Dermis blood vessel endothelial cell (primary cell): ENCODE measurements at places on chromosomes 13 and 19. TPM values are rescaled to one million over a fixed set of nuclear protein-coding genes. Genes with fewer than 3 reads are reported as not detected.

DNA sequence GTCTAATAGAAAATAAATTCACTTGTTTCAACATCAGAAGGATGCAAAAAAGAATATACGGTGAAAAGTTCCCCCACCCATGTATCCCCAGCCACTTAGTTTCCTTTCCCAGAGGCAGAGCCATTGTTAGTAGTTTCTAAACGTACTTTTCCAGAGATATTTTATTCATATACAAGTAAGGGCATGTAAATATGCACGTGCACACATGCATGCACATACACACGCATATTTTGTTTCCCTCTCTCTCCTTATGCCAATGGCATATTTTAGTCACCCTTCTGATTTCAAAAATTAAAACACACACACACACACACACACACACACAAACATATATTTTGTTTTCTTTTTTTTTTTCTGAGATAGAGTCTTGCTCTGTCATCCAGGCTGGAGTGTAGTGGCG is 147.4 kb downstream of the PDS5B start:
- DNase-seq, result no peak

- DNase-seq, result no peak
Measured at GRCh38 chr19:45800070-45800553, 7.5 kb upstream of the DMWD start.

DNA sequence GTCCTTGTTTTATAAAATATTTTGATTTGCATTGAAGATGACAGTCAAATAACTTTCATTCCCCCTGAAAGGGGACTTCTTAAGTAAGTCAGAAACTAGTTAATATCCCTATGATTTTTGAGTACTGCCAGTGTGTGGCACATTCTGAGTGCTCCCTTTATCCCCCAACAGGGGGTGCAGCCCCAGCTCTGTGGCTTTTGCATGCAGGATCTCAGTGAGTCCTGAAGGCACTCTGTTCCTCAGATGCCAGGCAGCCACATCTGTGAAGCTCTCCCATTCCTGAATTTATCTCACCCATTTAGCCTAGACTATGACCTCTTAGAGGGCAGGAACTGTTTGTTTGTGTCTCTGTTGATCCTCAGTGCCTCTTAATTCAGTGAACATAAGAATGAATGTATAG is 123.1 kb downstream of the CDK8 start:
- peak; percentile 25 for DNase-seq

DNA sequence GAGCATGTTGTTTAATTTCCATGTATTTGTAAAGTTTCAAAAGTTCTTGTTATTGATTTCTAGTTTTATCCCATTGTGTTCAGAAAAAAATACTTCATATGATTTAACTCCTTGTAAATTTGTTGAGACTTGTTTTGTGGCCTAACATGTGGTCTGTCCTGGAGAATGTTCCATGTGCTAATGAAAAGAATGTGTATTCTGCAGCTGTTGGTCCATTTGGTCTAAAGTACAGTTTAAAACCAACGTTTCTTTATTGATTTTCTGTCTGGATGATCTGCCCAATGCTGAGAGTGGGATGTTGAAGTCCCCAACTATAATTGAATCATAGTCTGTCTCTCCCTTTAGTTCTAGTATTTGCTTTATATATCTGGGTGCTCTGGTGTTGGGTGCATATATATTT is 34.9 kb upstream of the TPP2 start:
- no peak for DNase-seq

- DNase-seq, result no peak
Measured at GRCh38 chr13:85417807-85418206, 381.4 kb downstream of the SLITRK6 start.

DNA sequence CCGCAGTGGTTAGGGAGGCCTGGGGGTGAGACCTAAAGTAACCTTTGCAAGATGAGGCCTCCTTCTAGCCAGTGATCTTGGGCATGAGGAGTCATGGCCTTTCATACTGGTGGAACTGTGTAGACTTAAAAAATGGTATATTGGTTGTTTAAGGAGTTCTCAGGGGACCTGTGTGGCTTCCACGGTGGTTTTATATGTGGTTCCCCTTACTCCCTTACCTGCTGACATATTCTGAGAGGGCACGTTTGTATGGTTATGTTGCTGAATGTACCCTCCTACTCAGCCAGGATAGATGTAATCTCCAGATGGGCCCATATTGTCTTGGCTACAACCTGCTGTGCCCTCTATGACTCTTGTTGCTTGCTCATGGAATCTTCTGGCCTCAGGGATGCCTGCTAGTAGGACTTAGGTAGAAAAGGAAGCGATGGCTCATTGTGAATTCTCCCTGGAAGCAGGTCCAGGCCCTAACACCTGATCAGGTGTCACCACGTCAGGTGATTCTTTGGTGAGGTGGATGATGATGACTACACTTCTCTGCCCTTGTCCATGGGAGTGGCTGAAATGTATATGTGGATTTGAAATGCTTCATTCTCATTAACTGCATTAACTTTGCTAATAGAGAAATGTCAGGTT is 1.8 kb downstream of the ZNF460 start:
- no peak for DNase-seq

GRCh38 chr13:26112843-26113242 is 61.0 kb upstream of the SHISA2 start:
- DNase-seq, result peak; percentile 7

DNA sequence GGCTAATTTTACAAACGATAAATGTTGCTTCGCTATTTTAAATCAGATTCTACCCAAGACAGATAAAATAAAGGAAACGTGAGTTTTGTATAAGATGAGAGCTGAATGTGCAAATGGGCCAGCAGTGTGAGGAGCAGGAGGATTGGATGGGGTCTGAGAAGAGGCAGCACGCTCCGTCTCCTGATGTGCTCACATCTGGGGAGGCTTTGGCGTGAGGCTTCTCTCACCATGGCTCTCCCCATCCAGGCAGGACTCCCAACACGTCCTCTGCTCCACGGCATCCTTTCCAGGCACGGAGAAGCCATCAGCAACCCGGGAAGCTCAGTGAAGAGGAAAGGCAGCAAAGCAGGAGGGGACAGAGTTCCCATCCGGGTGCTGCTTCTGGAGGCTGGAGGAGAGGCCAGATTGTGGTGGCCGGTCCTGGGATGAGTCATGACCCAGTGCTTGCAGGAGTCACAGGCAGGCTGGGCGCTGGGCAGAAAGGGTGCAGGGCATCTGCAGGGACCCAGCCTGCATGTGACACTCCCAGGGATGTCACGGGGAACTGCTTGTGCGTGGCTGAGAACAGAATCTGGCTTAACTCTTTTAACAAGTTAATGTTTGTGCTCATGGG is 47.5 kb downstream of the ZNF536 start:
- no peak for DNase-seq

- DNase-seq, result peak; percentile 85
Measured at GRCh38 chr13:44231786-44232516, 141.7 kb upstream of the SERP2 start.

GRCh38 chr19:32337084-32337808 is 8.2 kb upstream of the ZNF507 start:
- DNase-seq, result no peak

The KPNA3 gene
- 39.7 and 72.2 TPM in 2 replicates for total RNA-seq

The KIR3DL1 gene
- not detected in 2 replicates for total RNA-seq

The KCTD4 gene
- not detected in 2 replicates for total RNA-seq

The CEACAM3 gene
- not detected in 2 replicates for total RNA-seq
